ENCODE measurements at places on chromosomes 3 and 15. TPM values are rescaled to one million over a fixed set of nuclear protein-coding genes. Genes with fewer than 3 reads are reported as not detected.

Gene SEMA5B
- 0.51 TPM for total RNA-seq

Gene PAQR5
- not detected for total RNA-seq

Gene MESP2
- total RNA-seq: not detected

Gene KY
- not detected for total RNA-seq

Gene AAGAB
- total RNA-seq: 25.7 TPM

Gene GOLGA8Q
- total RNA-seq: not detected

DNA sequence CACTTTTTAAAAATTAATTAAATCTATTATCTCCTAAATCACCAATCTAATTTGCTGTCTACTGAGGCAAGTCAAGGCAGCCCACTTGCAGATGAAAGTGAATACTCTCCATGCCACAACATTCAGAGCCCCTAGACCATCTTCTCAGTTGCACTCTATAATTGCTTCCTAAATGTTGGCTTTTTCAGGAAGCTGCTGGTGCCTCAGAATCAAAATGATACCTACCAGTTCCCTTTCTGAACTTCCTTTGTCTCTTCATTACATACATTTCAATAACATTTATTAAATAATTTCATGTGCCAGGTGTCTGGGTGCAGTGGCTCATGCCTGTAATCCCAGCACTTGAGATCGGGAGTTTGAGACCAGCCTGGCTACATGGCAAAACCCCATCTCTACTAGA, 124.1 kb downstream of the SERPINI1 start:
- DNase-seq: no peak
- no peaks in the 10 kb centered on the region for H3K4me1 ChIP-seq
- H3K27me3 ChIP-seq: no peaks in the 10 kb centered on the region
- no peak overlapping the region for H3K4me3 ChIP-seq

DNA sequence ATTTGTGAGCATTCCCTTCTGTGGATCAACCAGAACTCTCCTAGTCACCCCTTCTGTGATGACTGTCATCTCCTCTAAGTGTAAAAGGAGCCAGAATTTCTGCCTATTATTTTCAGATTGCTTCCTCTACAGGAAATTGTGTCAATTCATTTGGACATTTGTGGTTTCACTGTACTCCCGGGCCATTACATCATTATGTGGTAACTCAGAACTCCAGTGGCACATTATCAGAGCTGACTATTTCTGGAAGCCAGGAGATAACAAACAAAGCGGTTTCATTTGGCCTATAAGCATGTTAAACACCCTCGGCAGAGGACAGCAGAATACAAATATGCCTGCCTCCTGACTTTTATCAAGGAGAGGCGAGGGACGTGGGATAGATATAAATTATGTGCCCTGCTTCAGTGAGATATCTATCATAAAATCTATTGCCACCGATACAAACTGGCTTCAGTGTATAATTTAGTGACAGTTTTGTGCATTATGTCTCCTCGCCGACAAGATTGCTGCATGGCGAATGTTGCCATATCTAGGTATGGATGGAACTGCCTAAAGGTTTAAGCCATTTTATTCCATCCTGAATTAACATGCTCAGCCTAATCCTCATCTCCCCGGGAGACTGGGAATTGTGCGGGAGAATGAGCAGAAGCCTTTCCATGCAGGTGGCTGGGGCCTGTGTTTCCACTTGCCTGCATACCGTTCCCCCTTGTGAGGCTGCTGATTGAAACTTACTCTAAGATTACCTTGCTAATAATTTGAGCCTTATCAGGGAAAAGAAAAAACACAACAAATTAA, 193.4 kb upstream of the SEMA6D start:
- no peak overlapping the region for H3K27ac ChIP-seq
- DNase-seq: no peak
- no peaks in the 10 kb centered on the region for H3K4me1 ChIP-seq

DNA sequence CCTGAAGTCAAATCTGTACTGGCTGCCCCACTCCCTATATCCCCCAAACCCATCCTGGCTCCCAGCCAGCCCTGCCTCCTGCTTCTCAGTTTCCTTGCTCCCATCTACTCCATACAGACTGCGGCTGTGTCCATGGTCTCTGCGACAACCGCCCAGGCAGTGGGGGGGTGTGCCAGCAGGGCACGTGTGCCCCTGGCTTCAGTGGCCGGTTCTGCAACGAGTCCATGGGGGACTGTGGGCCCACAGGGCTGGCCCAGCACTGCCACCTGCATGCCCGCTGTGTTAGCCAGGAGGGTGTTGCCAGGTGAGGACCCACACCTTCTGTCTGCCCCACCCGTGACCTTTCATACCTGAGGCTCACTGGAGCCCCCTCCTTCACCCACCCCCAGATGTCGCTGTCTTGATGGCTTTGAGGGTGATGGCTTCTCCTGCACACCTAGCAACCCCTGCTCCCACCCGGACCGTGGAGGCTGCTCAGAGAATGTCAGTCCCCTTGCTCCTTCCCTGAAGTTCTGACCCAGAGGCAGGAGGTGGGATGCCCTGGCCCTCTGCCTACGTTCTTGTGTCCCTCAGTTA, 14.7 kb downstream of the STAB1 start:
- no peaks in the 10 kb centered on the region for H3K4me1 ChIP-seq
- H3K36me3 ChIP-seq: no peaks in the 10 kb centered on the region
- no peaks in the 10 kb centered on the region for H3K27me3 ChIP-seq
- no peak overlapping the region for H3K4me3 ChIP-seq
- no peak overlapping the region for H3K27ac ChIP-seq

- no peak overlapping the region for H3K27ac ChIP-seq
- peaks cover 12% of the 10 kb centered on the region for H3K4me1 ChIP-seq
- DNase-seq: no peak
- H3K27me3 ChIP-seq: no peaks in the 10 kb centered on the region
- no peaks in the 10 kb centered on the region for H3K36me3 ChIP-seq
Measured at GRCh38 chr3:146543461-146544001, 876 bp downstream of the PLSCR1 start.

DNA sequence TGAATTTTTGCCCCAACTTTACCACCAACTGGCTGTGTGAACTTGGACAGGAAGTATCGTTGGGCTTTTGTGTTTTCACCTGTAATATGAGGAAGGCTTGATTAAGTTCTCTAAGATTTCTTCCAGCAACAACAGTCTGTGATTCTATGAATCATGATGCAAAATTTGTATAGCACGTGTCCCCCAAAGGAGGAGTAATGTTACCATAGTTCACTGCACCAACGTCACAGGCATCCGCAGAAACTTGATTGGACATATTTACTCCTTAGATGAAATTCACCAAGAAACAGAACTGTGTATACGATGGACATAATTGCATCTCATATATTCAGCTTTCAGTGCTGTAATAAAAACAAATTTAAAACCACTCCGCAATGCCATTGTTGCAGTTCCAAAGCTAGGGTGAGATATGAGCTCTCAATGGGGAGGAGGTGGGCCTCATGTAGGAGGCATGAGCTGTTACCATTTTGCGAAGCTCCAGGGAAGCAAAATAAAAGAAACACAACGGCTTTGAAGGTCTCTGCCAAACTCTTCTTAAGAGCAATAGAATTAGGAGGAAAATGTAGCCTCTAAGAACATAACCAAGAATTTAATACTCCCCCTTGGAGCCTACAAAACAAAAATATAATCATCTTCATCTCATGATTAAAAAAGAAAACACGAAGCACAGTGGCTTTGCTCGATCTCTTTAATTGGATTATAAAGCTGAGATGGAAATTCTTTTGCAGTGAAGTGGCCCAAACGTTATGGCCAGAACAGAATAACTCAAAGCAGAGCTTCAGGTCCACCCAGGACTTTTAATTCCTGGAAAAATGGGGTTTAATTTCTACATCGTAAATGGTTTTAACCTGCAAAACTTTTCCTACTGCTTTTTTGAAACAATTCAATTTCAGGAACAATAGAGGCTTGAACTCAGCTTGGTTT, 80.7 kb downstream of the CHST2 start:
- no peak overlapping the region for H3K27ac ChIP-seq
- H3K36me3 ChIP-seq: no peaks in the 10 kb centered on the region
- no peak for DNase-seq

DNA sequence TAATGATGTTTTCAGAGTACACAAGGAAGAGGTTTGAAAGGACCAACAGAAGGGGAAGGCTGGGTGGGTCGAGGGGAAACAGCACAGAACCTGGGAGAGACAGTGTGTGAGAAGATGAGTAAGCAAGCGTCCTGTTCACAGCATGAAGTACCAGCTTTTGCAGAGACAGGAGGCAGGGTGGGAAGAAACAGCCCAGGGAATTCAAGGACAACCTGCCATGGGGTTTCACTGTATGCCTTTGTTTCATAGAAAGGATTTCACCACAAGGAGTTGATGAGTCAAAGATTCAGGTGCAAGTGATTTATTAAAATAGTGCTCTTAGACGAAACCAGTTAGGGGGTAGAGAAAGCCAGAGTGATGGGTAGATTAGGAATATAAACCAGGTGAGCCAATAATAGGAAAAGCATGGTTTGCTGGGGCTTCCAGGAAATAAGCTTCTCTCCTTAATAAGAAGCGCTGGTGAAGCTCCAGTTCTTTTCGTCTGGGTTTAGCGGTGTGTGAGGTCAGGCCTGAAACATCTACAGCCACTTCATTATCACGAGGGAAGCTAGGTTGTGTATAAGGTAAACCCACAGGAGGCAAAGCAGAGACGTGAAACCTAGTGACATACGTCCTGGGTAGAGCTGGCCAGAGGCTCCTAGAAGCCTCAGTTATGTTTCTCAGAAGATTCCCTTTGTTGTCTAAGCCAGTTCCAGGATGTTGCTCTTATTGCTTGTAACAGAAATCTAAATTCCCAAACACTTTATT, 3.9 kb downstream of the HHLA2 start:
- DNase-seq: no peak
- no peaks in the 10 kb centered on the region for H3K36me3 ChIP-seq
- no peak overlapping the region for H3K27ac ChIP-seq
- H3K4me3 ChIP-seq: no peak overlapping the region

DNA sequence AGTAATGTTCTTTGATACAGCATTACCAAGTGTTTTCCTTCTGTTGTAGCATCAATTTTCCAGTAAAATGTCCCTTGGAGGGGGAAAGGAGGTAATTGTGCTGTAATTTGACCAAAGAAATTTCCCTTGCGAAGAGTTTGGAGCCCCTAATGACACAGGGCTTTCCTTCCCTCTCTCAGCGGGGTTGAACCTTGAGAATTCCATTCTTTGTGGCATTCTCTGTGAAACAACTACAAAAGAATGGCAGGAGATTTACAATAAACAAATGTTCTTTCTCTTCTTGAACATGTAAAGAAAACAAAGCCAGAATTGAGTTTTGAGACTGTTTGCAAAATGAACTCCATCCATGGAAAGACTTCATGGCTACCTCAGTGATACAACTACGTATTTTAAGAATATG, 53.4 kb downstream of the SIDT1 start:
- H3K27ac ChIP-seq: no peak overlapping the region
- no peak for DNase-seq
- H3K27me3 ChIP-seq: no peaks in the 10 kb centered on the region

DNA sequence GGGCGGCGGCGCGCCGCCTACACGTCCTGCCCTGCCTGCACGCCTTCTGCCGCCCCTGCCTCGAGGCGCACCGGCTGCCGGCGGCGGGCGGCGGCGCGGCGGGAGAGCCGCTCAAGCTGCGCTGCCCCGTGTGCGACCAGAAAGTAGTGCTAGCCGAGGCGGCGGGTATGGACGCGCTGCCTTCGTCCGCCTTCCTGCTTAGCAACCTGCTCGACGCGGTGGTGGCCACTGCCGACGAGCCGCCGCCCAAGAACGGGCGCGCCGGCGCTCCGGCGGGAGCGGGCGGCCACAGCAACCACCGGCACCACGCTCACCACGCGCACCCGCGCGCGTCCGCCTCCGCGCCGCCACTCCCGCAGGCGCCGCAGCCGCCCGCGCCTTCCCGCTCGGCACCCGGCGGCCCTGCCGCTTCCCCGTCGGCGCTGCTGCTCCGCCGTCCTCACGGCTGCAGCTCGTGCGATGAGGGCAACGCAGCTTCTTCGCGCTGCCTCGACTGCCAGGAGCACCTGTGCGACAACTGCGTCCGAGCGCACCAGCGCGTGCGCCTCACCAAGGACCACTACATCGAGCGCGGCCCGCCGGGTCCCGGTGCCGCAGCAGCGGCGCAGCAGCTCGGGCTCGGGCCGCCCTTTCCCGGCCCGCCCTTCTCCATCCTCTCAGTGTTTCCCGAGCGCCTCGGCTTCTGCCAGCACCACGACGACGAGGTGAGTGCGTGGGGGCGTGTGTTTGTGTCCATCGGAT, 602 bp downstream of the TRIM71 start:
- peaks cover 5% of the 10 kb centered on the region for H3K4me1 ChIP-seq
- no peak for DNase-seq
- H3K27me3 ChIP-seq: no peaks in the 10 kb centered on the region
- H3K4me3 ChIP-seq: no peak overlapping the region
- H3K27ac ChIP-seq: no peak overlapping the region

GRCh38 chr15:48176112-48176511, 2.0 kb downstream of the MYEF2 start:
- H3K27me3 ChIP-seq: no peaks in the 10 kb centered on the region
- H3K4me1 ChIP-seq: no peaks in the 10 kb centered on the region
- no peaks in the 10 kb centered on the region for H3K36me3 ChIP-seq
- H3K4me3 ChIP-seq: no peak overlapping the region
- no peak for DNase-seq

GRCh38 chr3:160136421-160136820, 88.8 kb upstream of the C3orf80 start:
- H3K4me3 ChIP-seq: no peak overlapping the region
- H3K4me1 ChIP-seq: no peaks in the 10 kb centered on the region
- H3K27me3 ChIP-seq: no peaks in the 10 kb centered on the region
- no peak overlapping the region for H3K27ac ChIP-seq
- no peaks in the 10 kb centered on the region for H3K36me3 ChIP-seq
- DNase-seq: no peak

DNA sequence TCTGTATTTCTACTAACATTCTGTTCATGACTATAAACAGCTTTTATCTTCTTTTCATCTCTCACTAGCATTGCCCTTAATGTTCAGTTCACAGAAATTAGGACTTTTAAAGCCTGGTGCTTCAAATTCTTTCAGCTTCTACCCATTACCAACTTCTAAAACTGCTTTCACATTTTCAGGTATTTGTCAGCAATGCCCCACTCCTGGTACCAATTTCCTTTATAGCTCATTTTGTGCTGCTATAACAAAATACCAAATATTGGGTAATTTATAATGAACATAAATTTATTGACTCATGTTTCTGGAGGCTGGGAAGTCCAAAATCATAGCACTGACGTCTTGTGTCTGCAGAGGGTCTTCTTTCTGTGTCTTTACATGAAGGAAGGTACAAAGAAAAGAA, 753.1 kb upstream of the CCDC54 start:
- no peak for DNase-seq
- H3K36me3 ChIP-seq: no peaks in the 10 kb centered on the region
- H3K27ac ChIP-seq: no peak overlapping the region
- no peak overlapping the region for H3K4me3 ChIP-seq
- no peaks in the 10 kb centered on the region for H3K4me1 ChIP-seq

DNA sequence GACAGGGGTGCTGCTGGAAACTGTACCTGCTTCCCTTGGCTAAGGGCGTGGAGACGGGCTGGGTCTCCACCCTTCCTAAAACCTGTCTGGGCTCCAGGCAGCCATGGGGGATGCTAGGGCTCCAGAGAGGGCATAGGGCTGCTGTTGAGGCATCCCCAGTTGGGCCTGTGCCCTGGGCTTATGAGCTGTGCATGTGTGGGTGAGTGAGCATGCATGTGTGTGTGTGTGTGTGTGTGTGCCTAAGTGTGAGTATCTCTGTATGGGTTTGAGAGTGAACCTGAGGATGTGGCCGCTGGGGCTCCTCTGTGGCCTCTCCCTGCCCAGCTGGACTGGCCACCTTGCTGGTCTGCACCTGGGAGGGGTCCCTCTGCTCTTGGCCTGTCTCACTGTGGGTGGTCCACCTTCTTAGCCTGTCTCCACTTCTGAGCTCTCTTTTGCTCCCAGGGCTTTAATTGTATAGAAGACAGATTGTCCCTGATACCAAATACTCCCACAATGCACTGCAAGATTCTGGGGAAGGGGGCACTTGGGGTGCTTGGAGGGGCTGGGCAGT, 11.9 kb upstream of the TMEM115 start:
- no peaks in the 10 kb centered on the region for H3K36me3 ChIP-seq
- no peak overlapping the region for H3K27ac ChIP-seq
- H3K4me3 ChIP-seq: no peak overlapping the region
- no peak for DNase-seq
- peaks cover 10% of the 10 kb centered on the region for H3K4me1 ChIP-seq

All from naive thymus-derived CD4-positive, alpha-beta T cell (primary cell).